Neural crest cell (in vitro differentiated cells): ENCODE measurements at places on chromosomes 6 and 20. TPM values are rescaled to one million over a fixed set of nuclear protein-coding genes. Genes with fewer than 3 reads are reported as not detected.

TBX18 gene
- 0.27 and 0.47 TPM in 2 replicates for total RNA-seq

MOG gene
- total RNA-seq = not detected in 2 replicates

ENPP4 gene
- total RNA-seq = 3.3 and 3.6 TPM in 2 replicates

GJA1 gene
- total RNA-seq = 91.2 and 92.6 TPM in 2 replicates

RAET1L gene
- not detected in 2 replicates for total RNA-seq

PCSK2 gene
- 1.7 and 2.1 TPM in 2 replicates for total RNA-seq

GNMT gene
- total RNA-seq = 1.5 and 1.8 TPM in 2 replicates

RNF39 gene
- total RNA-seq = not detected in 2 replicates

ABCF1 gene
- total RNA-seq = 93.7 and 98.2 TPM in 2 replicates

LTB gene
- total RNA-seq = not detected in 2 replicates

GINS1 gene
- total RNA-seq = 53.9 and 56.5 TPM in 2 replicates

GRCh38 chr6:76644231-76644630 is 571.8 kb upstream of the IMPG1 start:
- DNase-seq = no peak

DNA sequence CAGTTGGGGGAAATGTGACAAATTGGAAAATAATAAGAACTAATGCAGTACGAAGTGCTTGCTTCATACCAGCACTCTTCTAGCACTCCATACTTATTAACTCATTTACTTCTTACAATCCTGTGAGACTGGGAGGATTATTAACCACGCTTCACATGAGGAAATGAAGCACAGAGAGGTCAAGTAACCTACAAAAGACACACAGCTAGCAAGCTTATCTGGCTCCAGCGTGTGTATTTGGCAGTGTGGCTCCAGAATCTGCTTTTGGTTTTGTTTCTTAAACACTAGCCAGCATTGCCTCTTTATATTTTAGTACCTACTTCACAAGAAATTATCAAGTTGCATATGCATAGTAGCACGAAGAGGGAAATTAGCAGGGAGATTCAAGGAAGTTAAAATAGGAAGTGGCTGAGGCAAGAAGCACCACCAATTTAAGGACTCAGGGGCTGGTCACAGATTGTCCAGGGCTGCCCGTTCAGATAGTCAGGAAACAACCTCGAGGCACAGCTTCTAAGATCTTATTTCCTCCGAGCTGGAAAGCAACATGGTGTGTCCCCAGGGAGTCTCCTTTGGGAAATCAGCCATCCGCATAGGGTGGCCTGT is 302.7 kb upstream of the PRDM1 start:
- DNase-seq = no peak

DNA sequence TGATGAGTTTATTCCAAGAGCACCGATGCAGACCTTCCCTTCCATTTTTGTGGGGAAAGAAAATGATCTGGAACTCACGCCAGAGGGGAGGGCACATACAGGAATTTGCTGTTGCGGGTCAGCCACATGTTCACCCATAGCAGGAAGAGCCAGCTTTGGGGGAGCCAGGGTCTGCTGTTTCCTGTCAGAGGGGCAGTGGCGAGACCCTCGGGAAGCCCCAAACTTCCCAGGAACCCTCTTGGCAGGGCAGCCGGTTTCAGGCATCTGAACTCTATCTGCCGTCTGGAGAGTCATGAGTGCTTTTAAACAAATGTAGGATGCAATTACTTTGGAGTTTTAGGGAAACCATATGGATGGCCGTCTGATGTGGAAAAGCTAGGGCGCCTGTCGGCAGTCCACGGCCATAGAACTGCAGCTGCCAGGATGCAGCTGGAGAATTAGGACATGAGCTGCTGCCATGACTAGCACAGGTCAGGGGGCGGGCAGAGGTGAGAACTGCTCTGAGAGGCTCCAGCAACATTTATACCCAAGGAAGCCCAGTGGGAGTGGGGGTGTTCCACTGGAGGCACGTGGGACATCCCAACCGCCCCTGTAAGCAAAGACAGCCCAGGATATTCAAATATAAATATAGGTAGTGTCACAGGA is 14.8 kb upstream of the SERPINB9 start:
- no peak for DNase-seq

GRCh38 chr6:13923527-13924145 is 1.1 kb upstream of the RNF182 start:
- DNase-seq = no peak

GRCh38 chr6:107144666-107145065 is 29.4 kb upstream of the BEND3 start:
- no peak for DNase-seq

DNA sequence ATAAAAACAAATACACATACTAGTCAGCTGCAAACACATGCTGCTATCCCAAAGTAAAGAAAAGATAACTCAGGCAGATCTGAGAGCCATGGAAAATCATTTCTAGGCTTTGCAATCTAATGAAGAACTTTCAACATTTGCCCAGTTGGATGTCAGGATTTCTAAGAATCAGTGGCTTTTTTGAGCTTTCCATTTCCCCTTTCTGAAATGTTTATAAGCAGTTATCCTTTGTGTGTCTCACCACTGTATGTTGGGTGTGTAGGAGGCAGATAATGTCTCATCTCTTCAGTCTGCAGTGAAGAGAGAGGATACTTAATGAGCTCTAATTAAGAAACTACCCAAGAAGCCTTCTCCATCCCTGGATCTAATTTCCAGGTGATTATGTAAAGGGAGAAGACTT is 43.6 kb downstream of the RGS17 start:
- DNase-seq = no peak

GRCh38 chr6:34391786-34392496 is 528 bp downstream of the NUDT3 start:
- peak; percentile 58 for DNase-seq

- DNase-seq = no peak
Observed at GRCh38 chr20:29300579-29301551, 1956.6 kb upstream of the DEFB115 start.

- DNase-seq = no peak
Observed at GRCh38 chr6:47174502-47175023, 132.4 kb upstream of the ADGRF1 start.

GRCh38 chr6:41047745-41048732 is 5.0 kb upstream of the APOBEC2 start:
- DNase-seq = no peak

DNA sequence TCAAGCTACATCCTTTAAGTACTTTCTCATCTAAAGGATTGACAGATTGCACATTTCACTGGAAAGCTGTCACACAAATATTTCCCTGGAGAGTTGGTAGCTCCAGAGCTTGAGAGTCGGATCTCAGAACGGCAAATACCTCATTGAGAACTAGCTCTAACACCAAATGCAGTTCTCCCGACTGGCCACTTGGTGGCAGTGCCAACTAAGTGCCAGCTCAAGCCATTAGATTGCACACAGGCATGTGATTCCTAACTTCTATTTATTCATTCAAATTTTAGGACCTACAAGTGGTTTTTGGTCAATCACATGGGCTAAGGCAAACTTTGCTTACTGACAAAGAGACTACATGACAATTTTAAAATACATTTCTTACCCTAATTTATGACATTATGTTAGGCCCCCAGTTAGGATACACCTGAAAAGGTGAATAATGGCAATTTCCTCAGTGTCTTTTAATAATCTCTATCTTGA is 7.9 kb upstream of the MCHR2 start:
- peak; percentile 22 for DNase-seq

DNA sequence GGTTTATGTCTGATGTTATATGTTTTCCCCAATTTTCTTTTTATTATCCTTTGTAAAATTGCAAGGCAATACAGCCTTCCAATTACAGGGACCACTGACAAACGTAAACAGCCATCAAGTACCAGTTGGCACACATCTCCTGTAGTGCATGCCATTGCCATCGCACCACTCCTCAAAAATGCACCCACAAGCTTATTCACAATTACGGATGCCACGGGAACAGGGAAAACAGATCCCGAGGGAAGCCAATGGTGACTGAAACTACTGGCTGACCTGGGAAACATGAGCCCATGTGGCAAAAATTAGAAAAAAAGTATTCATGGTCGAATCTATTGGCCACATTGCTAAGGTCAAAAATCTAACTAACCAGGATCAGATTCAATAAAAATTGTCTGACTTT is 395.2 kb downstream of the PAX1 start:
- DNase-seq = no peak

- DNase-seq = no peak
Observed at GRCh38 chr20:38209054-38209675, 44.1 kb upstream of the TGM2 start.

DNA sequence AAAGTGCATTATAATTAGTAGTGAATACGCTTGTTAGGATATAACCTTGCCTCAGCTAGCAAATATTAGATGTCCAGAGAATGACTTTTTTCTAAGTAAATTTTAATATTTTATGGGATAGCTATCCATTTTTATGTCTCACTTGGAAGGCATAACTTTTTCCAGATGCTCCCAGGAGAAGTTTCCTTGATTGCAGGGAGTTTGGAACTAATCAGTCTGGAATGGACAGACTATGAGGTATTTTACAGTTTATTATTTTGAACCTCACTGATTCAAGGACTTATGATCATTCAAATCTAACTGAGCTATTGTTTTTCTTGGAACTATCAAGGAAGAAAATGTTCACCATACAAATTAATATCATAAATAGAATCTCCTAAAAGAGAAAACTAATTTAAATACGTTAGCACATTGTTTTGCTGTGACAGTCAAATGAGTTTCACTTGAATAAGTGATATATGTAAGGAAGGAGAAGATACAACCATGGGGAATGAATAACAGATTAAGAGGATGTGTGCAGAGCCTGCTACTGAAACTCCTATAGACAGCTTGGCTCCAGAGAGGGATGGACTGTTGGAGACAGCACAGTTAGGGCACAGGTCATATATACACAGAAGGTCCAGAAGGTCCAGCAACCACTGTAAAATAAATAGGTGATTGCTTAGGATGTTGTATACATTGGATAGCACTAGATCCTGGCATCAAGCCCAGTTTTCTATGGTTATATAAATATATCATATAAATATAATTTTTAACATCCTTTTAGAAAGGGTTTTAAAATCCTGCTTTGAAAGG is 20.6 kb upstream of the LCA5 start:
- no peak for DNase-seq

DNA sequence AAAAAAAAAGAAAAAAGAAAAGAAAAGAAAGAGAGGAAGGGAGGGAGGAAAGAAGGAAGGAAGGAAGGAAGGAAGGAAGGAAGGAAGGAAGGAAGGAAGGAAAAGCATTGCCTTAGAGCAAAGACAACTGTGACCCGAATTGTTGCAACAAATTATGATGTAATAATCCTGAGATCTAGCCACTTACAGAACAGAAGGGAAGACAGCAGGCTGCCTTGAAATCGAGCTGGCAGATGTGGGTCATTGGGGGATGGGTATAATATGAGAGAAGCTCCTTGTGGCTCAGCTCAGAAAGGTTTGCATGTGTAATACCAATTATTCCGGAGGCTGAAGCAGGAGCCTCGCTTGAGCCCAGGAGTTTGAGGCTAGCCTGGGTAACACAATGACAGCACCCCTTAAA is 208.1 kb upstream of the PROKR2 start:
- DNase-seq = no peak

GRCh38 chr6:112752791-112753190 is 405.7 kb downstream of the RFPL4B start:
- no peak for DNase-seq

DNA sequence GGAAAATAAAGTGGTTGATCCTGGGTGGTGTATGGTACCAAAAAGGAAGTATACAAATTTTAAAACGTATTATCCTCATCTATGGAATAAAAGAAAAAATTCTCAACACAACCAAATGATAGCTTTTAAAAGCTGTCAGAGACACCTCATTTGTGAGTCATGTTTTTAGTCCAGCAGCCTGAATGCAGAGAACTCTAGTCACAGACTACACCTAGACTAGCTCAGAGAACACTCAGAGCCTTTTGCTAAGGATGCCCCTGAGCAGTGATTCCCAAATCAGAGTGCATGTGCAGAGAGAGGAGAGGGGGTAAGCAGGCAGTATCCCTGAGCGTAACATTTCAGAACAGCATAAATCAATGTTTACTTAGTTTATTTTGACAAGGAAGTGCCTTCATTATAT is 809.3 kb downstream of the HACE1 start:
- no peak for DNase-seq

DNA sequence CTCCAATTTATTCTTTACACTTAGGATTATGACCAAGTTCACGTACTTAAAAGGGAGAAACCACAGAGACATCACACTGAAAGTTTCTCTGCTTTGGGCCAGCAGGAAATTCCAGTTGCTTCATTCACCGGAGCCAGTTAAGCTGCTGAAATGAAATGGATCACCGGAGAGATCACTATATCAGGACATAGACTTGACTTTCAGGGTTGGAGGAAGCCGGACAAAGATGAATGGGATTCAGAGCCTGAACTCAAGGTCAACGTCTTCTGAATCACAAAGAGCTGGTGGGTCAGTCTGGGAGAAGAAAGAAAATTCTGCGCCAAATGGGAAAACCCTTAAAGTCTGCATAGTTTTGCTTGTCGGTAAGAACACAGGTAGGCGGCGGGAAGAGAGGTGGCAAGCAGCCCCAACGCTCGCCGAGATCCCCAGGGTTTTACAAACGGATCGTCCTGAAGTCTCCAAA is 81.9 kb upstream of the CCDC28A start:
- DNase-seq = peak; percentile 4

DNA sequence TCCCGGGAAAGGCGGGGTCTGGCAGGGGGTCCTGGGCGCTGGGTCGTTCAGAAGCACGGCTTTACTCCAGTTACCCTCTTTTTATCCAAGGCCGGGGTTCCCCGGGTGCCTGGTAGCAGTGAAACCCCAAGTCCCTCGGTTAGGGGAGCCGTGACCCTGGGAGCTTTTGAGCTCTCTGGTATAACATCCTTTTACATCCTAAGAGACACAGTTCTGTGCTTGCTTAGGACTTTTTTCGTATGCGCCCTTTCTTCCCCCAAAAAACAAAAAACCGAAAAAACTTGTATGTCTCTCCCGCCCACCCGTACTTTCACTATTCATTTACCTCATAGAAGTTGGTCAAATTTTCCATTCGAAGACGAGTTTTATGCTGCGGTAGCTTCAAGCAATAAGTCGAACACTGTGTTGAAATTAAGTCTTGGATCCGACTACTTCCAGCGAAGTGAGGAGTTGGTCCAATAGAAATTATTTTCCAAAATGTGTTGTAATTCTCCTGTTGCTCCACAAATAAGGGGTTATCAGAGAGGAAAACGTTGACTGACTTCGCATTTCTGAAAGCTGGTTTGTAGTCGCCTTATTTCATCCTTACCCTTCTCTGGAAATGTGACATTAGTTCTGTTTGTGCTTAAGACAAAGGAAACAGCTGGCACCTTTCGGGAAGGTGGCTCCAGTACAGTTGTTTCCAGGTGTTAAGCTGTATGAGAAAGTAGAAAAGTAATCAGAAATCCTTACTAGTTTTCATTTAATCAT is 816 bp upstream of the MAN1A1 start:
- DNase-seq = no peak

DNA sequence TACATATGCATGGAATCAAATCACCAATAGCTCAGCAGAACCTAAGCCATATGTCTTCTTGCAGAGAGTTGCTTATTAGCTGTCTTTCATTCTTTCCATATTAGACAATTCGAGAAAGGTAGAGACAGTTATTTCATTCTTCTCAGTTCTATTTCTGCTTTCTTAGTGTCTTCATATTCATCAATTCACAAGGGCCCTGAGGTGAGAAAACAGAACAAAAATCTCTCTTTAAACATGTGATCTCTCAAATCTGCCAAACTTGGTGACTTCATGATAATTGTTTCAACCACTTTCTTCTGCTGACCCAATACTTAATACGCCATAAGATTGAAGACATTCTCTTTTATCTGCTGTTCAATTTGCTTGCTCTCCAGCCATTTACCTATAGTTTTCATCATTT is 229.7 kb upstream of the MARCKS start:
- DNase-seq = no peak

- DNase-seq = no peak
Observed at GRCh38 chr6:130432838-130433237, 67.0 kb downstream of the TMEM200A start.

- no peak for DNase-seq
Observed at GRCh38 chr20:58459058-58459750, 56.0 kb downstream of the APCDD1L start.

- DNase-seq = no peak
Observed at GRCh38 chr20:20297181-20297580, 70.7 kb upstream of the INSM1 start.
